ENCODE measurements at places on chromosomes 1 and 21.
A peak's percentile ranks its signal among the peaks of the same experiment; 100 is the strongest.

DNA sequence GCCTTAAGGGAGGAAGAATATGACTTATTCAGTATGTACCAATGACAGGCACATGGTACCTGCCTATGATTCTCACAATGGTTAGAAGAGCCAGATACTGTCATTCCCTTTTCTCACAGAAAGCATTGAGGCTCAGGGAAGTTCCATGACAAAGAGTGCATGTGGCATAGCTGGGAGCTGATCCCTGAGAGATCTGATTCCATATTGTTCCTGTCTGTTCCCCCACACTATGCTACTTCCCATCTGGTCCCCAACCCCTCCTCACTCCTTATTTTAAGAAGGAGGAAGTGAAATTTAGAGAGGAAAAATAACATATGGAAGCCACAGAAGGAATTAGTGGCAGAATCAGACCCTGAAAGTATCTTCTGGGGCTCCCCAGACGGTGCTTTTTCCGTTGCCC is 500.0 kb downstream of the PLPP3 start:
- H3K27ac ChIP-seq = no peak overlapping the region
- no peak for DNase-seq
- H3K4me1 ChIP-seq = peaks cover under 1% of the 10 kb centered on the region
- H3K27me3 ChIP-seq = no peaks in the 10 kb centered on the region

DNA sequence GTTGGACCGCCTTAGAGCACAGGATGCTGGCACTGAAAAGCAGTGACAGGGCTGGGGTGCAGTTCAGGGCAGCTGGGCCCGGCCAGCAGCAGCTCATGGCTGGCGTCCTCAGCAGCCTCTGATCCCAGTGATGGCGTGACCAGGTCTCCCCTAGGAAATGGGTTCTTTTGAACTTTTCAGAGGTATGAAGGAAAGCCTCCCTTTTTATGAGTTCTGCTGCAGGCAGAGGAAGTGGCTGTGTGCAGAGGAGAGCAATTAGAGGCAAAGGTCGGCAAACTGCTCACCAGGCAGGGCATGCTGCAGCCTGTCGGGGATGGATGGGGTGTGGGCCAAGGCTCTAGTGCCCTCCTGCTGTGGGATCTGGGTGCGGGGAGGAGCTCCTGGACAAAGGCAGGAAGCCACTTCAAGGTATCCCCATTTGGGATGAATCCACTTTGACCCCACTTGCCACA is 45.6 kb upstream of the RAB4A start:
- H3K27me3 ChIP-seq = no peaks in the 10 kb centered on the region
- no peak overlapping the region for H3K4me3 ChIP-seq
- H3K27ac ChIP-seq = no peak overlapping the region
- no peak for DNase-seq

GRCh38 chr1:77874804-77875445 is 13.5 kb upstream of the NEXN start:
- H3K36me3 ChIP-seq = no peaks in the 10 kb centered on the region
- no peaks in the 10 kb centered on the region for H3K27me3 ChIP-seq
- H3K4me1 ChIP-seq = peaks cover 12% of the 10 kb centered on the region
- H3K27ac ChIP-seq = peak overlapping the region; percentile 31
- DNase-seq = peak; percentile 66
- H3K4me3 ChIP-seq = no peak overlapping the region

- H3K36me3 ChIP-seq = no peaks in the 10 kb centered on the region
- H3K27me3 ChIP-seq = no peaks in the 10 kb centered on the region
- H3K4me3 ChIP-seq = no peak overlapping the region
- DNase-seq = no peak
Observed at GRCh38 chr1:54305906-54306514, 100.2 kb downstream of the SSBP3 start.

DNA sequence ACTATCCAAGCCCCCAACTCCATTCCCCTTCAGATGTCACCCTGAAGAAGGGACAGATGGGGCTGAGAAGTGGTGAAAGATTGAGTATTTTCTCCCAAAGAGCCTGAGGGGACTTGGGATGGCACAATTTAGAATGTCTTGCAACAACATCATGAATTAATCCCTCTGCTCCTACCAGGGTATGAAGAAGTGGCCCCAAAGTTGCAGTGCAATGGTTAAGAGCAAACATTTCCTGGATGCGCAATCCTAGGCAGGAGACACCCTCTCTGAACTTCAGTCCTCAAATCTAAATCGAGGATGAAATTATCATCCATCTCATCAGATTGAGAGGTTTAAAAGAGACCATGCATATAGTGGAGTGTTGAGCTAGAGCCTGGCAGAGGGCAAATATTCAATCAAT is 28.6 kb upstream of the CITED4 start:
- DNase-seq = no peak
- H3K36me3 ChIP-seq = no peaks in the 10 kb centered on the region
- H3K27ac ChIP-seq = no peak overlapping the region
- no peaks in the 10 kb centered on the region for H3K27me3 ChIP-seq
- H3K4me1 ChIP-seq = no peaks in the 10 kb centered on the region

DNA sequence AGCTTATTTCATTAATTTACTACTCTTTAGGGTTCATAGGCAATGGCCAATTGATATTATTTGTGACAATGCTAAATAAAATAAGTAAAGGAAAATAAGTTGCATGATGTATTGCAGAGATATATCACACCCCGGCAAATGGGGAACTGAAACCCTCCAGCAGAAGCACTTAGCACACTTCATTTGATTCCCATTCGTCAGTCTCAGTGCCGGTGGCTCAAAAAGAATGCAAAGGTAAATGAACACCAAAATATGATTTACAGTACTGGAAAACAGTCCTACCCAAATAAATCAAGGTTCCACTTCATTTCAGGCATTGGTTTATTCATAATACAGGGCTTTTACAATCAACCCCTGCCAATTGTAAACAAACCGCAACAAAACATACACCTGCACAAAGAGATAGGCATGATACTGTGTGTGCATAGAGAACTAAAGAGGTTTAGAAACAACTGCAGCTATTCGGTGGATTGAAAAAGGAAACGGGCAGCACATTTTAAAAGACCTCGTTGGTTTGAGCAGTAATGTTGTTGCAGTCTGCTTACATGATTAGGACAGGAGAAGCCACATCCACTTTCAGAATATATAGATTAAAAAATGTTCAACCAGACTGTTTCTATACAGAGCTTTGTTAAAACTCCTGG is 1019.2 kb downstream of the TTLL7 start:
- H3K4me3 ChIP-seq = no peak overlapping the region
- H3K27me3 ChIP-seq = no peaks in the 10 kb centered on the region
- no peaks in the 10 kb centered on the region for H3K36me3 ChIP-seq

DNA sequence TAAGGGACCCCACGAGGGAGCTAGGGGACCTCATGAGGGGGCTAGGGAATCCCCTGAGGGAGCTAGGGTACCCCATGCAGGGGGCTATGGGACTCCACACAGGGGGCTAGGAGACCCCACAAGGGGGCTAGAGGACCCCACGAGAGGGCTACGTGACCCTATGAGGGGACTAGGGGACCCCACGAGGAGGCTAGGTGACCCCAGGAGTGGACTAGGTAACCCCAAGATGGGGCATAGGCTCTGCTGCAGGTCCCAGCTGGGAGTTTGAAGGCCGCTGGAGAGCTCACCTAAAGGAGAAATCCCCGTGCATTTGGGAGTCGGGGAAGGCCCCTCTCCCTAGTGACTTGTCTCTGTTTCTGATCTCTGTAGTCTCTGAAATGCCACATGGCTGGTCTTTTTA is 50.0 kb upstream of the DMRTB1 start:
- H3K4me1 ChIP-seq = peaks cover 54% of the 10 kb centered on the region
- no peak for DNase-seq
- no peak overlapping the region for H3K27ac ChIP-seq
- H3K4me3 ChIP-seq = no peak overlapping the region

DNA sequence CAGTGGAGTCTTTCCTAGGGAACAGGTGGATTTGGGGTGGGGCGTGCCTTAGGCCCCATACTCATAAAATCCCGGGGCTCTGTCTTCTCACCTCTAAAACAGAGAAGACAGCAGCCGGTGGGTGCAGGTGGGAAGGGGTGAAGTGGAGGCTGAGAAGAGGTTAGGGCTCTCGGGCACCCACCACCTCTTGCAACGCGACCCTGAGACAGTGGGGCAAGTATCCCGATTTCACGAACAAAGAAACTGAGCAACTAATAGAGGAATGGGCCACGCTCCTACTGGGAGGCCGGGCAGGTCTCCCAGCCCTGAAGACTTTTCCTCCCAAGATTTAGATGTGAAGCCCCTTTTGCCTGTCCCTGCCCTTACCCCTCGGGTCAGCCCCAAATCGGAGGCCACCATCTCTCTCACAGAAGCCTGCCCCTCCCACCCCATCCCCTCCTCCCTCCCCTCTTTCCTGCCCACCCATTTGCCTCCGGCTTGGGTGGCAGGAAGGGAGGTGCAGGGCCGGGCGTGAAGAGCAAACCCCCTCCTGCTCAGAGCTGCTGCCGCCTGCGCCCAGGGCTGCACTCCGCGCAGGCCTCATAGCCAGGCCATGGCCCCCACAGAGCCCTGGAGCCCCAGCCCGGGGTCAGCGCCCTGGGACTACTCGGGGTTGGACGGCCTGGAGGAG is at the start of gene GPR25:
Gene GPR25 (plus strand): TSS at position 536 of the 670 bp plus-strand sequence. CDS start 57 bp downstream, at position 593.
- no peak within 1 kb of the TSS for H3K4me3 ChIP-seq
- H3K4me1 ChIP-seq = no peaks in the 10 kb centered on the region
- DNase-seq = no peak
- no peaks in the 10 kb centered on the region for H3K27me3 ChIP-seq
- H3K36me3 ChIP-seq = no peaks in the 10 kb centered on the region
- H3K27ac ChIP-seq = no peak within 1 kb of the TSS

DNA sequence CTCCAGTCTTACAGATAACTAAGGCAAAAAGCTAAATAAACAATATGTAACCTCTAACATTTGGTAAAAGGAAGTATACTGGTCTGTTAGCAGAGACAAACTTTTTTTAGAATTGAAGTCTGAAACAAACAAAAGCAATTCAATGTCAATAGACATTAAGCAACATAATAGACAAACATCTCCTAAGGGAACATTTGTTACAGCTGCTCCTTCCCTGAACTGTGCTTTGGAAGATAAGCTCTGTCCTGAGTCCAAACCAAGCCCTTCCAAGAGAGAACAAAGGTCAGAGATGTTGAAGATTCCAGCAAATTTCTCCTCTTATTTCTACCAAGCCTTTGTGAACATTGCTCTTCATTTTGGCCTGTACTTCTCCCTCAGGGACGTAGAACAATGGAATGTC is 25.3 kb downstream of the FMO2 start:
- no peaks in the 10 kb centered on the region for H3K27me3 ChIP-seq
- H3K4me1 ChIP-seq = peaks cover 20% of the 10 kb centered on the region
- DNase-seq = peak; percentile 34
- no peaks in the 10 kb centered on the region for H3K36me3 ChIP-seq

DNA sequence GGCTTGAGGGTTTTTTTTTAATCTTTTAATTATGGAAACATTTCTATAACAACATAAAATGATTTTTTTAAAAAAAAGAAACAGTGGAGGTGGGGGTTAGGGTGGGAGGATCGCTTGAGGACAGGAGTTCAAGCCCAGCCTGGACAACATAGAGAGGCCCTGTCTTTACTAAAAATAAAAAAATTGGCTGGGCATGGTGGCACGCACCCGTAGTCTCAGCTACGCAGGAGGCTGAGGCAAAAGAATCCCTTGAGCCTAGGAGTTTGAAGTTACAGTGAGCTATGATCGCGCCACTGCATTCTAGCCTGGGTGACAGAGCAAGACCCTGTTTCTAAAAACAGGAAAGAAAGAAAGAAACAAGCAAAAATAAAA is 32.2 kb upstream of the RNF11 start:
- H3K4me1 ChIP-seq = no peaks in the 10 kb centered on the region
- no peak overlapping the region for H3K27ac ChIP-seq
- H3K4me3 ChIP-seq = no peak overlapping the region
- H3K36me3 ChIP-seq = no peaks in the 10 kb centered on the region
- no peak for DNase-seq
- no peaks in the 10 kb centered on the region for H3K27me3 ChIP-seq

- H3K27ac ChIP-seq = no peak overlapping the region
- DNase-seq = no peak
- H3K4me3 ChIP-seq = no peak overlapping the region
- H3K27me3 ChIP-seq = no peaks in the 10 kb centered on the region
Observed at GRCh38 chr1:53323316-53323715, 4.6 kb downstream of the LRP8 start.

GRCh38 chr1:2540816-2541492 is 10.9 kb upstream of the HES5 start:
- no peak for DNase-seq
- H3K4me1 ChIP-seq = peaks cover 13% of the 10 kb centered on the region
- no peaks in the 10 kb centered on the region for H3K27me3 ChIP-seq
- no peaks in the 10 kb centered on the region for H3K36me3 ChIP-seq
- H3K4me3 ChIP-seq = no peak overlapping the region

DNA sequence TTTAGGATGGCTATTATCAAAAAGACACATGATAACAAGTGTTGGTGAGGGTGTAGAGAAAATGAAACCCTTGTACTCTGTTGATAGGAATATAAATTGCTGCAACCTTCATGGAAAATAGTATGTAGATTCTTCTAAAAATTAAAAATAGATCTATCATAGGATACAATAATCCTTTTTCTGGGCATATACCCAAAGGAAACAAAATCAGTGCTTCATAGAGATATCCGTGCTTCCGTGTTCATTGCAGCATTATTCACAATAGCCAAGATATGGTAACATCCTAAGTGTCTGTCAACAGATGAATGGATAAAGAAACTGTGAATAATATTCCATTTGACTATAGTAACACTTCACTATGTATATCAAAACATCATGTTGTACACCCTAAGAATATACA is 106.7 kb downstream of the MIS18A start:
- no peaks in the 10 kb centered on the region for H3K27me3 ChIP-seq
- no peaks in the 10 kb centered on the region for H3K4me1 ChIP-seq
- no peak for DNase-seq
- no peak overlapping the region for H3K4me3 ChIP-seq
- no peaks in the 10 kb centered on the region for H3K36me3 ChIP-seq

GRCh38 chr1:201886103-201886885 is 2.4 kb upstream of the SHISA4 start:
- H3K4me3 ChIP-seq = no peak overlapping the region
- no peak for DNase-seq
- no peak overlapping the region for H3K27ac ChIP-seq
- H3K36me3 ChIP-seq = peaks cover 7% of the 10 kb centered on the region
- H3K4me1 ChIP-seq = peaks cover 51% of the 10 kb centered on the region
- H3K27me3 ChIP-seq = no peaks in the 10 kb centered on the region

DNA sequence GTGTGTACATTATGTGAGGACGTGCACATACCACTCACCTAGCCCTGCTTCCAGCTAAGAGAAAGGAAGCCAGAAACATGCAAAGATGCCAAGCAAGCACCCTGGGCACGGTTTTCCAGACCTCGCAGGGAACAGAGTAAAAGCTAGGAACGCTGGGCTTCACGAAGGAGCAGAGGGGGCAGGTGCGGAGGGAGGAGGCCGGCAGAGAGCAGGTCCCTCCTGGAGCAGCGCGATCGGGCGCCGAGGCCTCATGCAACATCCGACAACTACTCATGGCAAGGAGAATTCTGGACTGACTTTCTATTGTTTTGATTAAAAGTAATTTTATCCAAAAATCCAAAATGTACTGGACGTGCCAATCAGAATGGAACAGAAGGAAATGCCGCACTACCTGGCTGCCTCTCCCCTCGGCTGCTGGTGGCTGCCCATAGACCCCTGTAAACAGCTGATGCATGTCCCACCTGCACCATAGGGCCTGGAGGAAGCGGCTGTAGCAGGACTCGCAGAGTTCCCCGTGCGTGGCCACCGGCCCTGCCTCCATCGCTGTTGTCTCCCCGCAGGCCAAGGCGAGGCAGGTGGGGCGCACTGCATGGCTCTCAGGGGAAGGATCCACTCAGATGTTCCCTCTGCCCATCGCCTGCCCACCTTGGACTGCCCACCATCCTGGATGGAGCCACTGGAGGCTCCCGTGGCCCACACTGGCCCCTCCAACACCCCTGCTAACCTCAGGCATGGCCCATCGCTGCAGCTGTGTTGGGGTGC is 93.5 kb downstream of the WDR4 start:
- no peak for DNase-seq
- H3K4me3 ChIP-seq = no peak overlapping the region
- H3K36me3 ChIP-seq = no peaks in the 10 kb centered on the region
- no peak overlapping the region for H3K27ac ChIP-seq
- H3K27me3 ChIP-seq = peaks cover 52% of the 10 kb centered on the region

Data from SJSA1 (cell line).